ENCODE measurements at places on chromosomes 7 and 10.

GRCh38 chr7:133479456-133480065 lies 226.7 kb downstream of the EXOC4 start:
- DNase-seq: no peak

DNA sequence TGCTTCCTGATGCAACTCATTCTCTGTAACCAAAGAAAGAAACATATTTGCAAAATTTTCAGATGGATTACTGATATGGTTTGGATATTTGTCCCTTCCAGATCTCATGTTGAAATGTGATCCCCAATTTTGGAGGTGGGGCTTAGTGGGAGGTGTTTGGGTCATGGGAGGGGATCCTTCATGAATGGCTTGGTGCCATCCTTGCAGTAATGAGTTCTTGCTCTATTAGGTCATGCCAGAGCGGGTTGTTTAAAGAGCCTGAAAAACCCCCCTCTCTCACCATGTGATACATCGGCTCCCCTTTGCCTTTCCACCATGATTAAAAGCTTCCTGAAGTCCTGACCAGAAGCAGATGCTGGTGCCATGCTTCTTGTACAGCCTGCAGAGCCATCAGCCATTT lies 43.8 kb upstream of the PRKG1 start:
- DNase-seq: no peak

- no peak for DNase-seq
Observed at GRCh38 chr10:9198611-9199010, 1144.1 kb downstream of the GATA3 start.

GRCh38 chr7:11128498-11128897 lies 154.8 kb downstream of the PHF14 start:
- no peak for DNase-seq

DNA sequence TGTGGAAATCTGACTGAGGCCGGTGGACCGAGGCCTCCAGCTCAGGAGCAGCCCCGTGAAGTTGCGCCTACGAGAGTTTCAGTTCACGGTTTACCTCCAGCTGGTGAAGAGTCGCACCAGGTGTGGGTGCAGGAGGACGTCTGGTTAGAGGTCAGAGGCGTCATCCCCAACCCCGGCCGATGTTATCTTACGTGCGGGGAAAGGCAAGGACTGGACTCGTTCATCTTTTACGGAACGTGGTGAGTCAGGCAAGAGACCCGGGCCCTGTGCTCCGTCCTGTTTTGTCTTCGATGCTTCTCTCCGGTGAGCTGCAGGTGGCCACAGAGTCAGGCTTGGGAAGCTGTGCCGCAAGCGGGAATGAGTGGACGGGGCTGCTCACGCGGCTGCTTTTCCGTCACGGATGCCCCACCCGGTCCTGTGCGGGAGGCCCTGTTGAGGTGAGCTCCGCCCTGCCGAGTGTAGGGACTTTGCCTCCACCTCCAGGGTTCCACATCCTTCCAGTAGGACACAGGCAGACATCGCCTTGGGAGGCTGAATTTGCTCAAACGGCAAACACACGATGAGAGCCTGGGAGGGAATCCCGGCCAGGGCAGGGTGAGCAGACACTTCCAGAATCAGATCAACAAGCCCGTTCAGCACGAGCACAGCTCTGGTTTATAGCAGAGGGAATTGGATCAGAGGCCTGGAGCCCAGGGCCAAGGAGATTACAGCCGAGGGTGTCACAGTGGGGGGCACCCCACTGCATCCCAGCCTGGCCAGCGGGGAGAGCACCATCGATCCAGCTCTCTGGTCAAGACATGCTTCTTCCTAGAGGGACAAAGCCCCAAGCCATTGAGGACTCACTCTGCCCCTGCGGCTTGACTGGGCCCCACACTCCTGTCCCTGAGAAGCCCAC lies 50.1 kb upstream of the INPP5A start:
- no peak for DNase-seq

DNA sequence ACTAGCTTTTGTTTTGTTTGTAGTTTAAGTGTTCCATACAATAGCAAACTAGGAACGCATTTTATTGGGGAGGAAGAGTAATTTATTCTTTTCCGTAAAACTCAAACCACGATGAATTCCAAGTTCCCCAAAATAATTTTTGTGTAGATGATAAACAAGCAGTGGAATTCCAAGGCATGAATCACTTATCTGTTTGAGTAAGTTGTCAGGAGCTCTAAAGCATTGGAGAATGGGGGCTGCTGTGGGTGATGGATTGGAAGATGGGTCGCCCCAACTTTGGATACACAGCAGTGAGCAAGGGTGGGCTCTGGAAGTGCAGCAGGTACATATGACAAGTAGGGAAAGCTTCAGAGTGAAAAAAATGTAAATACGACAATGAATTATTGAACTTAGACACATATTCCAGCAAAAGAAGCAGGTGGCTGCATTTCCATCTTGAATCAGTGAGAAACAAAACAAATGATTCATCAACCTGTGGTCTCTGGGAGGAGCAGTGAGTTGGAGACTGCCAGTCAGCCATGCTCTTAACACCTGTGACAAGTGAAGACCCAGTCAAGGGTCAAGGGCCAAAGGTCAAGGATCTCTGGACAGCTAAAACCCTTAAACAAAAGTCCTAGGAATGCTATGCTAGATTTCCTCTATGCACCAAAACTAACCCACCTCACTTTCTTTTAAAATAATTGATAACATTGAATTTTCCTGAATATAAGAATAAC lies 34.2 kb upstream of the ADRB1 start:
- DNase-seq: no peak

DNA sequence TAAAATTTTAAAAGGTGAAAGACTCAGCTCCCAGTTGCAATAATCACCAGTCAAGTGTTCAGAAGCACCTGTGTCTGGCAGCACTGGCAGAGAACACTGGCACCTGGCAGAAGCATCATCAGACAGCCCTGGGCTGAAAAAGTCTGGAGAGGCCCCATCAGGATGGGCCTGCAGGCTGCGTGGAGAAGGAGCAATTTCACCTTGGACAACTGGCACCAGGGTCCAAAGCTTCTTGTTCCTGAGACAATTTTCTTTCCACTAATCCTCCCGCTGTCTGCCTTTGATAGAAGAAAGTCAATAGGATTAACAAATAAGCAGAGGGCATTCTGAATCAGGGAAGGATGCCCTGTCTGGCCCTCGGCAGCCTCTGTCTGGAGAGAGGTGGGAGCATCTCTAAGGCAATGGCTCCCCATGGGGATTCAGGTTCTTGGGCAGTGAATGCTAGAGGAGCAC lies 6.5 kb downstream of the COBL start:
- no peak for DNase-seq

- no peak for DNase-seq
Observed at GRCh38 chr7:33534833-33535232, 370.5 kb upstream of the BMPER start.

DNA sequence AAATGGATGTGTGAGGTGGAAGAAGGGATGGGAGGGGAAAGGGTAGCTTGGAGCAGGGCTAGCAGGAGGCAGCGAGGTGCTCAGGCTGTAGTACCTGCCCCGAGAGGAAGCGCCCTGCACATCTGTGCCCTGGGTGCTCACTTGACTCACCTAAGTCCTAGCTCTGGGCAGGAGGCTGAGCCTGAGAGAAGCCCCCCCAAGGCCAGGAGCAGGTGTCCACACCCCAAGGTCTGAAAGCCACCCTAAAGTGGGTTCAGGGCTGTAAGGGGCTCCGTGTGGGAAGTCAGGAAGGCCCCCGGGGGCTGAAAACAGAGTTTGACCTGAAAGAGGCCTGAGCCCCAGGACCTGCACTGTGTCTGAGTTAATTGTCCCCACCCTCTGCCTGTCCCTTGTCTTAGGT lies 95.8 kb upstream of the PODXL start:
- no peak for DNase-seq

- no peak for DNase-seq
Observed at GRCh38 chr7:143255564-143255963, 7.7 kb upstream of the GSTK1 start.

GRCh38 chr10:56771343-56771742 lies 410.3 kb upstream of the ZWINT start:
- DNase-seq: no peak

DNA sequence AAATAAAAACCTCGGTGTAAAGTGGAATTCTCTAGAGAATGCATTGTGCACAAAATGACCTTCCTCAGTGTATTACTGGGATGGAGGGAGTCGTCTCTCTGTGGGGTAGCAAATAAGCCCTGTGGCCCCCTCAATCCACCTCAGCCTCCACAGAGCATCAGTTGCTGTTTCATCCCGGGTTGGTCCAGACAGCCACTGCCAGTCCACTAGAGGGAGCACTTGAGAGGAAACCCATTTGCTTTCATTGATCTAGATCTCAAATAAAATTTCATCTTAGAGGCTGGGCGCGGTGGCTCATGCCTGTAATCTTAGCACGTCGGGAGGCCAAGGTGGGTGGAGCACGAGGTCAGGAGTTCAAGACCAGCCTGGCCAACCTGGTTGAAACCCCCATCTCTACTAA lies 1128.7 kb downstream of the CNTNAP2 start:
- no peak for DNase-seq

GRCh38 chr7:155963771-155964195 lies 151.5 kb upstream of the SHH start:
- DNase-seq: no peak

DNA sequence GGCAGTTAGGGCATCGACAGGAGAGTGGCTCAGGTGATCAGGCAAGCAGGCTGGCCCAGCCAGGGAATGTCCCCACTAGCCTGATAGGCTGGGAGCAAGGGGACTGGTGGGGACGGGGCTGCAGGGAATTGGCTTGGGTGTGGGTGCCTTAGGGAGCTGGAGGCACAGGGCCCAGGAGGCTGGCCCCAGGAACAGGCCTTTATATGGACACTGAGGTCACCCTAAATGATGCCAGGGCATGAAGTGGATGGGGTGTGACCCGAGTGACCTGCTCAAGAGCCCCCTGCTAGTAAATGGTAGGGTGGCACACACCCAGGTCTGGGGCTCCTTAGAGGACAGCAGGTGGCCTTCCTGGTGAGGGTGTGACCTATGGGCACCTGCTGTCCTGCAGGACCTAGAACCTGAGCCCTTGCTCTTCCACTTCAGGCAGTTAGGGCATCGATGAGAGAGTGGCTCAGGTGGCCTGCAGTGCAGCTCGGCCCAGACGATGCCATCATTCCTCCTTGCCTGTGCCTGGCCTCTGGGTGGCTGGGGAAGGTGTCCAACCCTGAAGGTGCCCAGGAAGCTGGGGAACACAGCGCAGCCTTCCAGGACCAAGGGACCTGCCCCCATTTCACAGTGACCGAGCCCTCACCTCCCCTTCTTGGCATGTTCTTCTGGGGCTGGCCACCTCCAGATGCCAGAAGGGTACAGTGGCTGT lies 51.7 kb upstream of the LEP start:
- DNase-seq: no peak

DNA sequence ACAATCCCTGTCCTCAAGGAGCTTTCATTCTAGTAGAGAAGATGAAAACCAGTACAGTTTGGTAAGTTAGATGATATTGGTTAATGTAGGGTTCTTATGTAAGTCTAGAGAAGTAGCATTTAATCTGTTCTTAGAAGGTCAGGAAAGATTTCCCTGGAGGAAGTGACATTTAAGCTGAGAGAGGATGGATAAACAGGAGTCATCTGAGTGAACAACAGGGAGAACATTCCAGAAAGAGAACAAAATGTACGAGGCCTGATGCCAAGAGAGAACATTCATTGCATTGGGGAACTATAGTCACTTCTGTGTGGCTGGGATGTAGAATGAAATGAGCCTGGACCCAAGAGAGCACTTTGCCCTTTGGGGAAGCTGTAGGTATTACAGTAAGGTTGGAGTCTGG lies 88.0 kb downstream of the CFTR start:
- no peak for DNase-seq

DNA sequence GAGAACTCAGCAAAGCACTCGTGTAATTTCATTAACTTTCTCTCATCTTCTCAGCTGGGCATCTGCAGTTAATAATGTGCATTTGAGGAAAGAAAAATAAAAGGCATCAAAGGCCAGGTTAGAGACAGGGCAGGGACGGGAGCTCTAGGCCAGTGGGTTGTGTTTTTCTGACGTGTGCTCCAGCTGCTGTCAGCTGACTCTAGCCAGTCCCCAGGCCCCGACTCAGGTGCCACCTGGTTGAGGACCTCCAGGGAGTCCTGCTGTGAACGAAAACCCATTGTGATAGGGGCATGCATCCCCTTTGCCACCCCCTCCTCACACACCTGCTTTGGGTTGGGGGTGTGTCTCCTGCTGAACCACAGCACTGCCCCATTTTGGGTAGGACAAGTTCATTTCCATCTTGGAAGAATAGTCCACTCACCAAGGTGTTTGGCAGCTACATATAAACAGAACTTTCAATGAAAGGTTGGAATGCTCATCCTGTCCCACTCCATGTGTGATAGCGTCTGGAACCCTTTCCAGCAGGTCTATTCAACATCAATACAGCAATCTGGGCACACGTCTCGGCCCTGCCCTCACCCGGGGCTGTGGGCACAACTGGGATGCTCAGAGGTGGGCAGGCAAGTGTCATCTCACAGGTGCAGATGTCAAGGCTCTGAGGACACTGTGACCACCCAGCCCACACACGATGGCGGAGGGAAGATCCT lies 146.1 kb upstream of the FAM20C start:
- no peak for DNase-seq

- DNase-seq: no peak
Observed at GRCh38 chr7:106681815-106682495, 21.0 kb upstream of the CCDC71L start.

DNA sequence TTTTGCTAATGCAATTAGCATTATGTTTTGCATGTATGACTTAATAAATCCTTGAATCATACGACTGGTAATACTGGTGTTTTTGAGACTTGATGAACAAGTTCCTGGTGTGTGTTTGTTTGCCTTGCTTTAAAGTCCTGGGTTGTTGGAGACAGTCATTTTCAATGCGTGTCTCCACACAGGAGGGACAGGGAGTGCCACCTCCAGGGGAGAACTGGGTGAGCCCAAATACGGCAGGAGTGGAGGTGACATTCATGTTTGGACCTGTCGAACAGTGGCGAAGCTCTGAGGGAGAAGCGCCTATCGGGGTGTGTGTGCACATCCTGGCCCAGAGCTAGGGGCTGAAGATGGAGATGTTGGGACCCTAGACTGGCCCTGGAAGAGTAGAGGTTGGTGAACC lies 43.8 kb downstream of the DAGLB start:
- no peak for DNase-seq

- DNase-seq: no peak
Observed at GRCh38 chr7:83036721-83037380, 125.8 kb downstream of the PCLO start.

DNA sequence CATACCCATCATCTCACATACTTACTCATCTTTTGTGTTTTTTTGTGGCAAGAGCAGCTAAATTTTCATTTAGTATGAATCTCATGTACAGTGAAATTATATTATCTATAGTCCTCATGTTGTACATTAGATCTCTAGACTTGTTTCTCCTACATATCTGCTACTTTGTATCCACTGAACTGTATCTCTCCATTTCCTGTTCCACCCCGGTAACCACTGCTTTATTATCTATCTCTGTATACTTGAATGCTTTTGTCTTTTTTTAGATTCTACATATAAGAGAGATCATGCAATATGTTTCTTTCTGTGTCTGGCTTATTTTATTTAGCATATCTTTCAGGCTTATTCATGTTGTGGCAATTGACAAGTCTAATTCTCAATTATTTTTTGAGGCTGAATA lies 125.1 kb downstream of the ANKRD7 start:
- no peak for DNase-seq

GRCh38 chr7:92631067-92631849 lies 41.1 kb upstream of the FAM133B start:
- DNase-seq: no peak

GRCh38 chr7:93836116-93836515 lies 54.4 kb downstream of the TFPI2 start:
- DNase-seq: no peak
